Neuronal stem cell (in vitro differentiated cells): ENCODE measurements at places on chromosomes 3 and 15.

GRCh38 chr3:195847055-195847950 lies 35.6 kb upstream of the MUC4 start:
- DNase-seq: no peak

DNA sequence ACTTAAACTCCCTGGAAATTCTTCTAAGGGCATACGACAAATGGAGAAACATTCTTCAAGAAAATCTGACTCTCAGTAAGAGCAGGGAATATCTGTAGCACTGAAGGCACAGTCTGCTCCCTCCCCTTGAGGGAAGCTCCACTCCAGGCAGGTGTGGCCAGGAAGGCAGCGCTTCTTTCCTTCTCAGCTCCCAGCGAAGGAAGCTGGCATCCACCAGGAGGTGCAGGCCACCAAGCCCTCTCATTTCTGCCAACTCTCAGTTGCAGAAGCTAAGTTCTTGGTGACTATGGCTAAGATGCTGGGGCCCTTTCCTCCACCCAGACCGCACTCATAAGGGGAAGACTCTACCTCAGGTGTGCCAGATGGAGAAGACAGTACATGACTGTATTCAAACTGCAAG lies 37.7 kb upstream of the SLC41A3 start:
- no peak for DNase-seq

DNA sequence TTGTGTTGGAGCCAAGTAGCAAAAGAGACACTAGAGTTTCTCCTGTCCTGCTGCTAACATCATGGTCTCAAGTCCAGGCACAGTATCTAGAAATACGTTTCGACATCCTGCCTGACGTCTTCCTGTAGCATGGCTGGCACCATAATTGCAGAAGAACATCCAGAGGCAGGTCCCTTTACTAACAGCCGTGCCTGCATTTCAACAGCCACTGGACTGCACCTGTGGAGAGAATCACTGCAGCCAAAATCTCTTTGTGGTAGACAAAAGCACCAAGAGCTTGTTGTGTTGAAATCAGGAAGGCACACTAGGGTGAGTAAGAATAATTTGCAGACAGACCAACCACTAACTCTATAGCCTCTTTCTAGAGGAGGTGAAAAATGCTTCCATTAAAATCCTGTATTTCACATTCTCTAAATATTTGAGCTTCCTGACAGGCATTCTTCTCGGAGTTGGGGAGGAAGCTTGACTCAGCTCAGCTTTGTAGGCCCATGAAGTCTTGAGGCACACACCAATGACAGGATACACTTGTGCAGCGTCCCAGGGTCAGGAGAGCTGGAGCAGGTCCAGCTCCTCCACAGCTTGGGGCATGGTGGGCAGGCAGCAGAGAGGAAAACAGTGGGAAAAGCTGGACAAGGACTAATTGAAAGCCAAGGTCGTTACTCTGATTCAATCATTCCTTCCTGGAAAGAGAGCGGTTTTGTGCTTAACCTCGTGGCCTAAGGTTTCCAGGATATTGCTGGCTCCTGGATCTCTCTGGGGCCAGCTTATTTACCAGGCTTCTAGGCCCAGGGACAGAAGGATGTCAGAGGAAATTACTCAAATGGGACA lies 244.9 kb downstream of the FAM43A start:
- DNase-seq: no peak

GRCh38 chr15:31301673-31301990 lies 25.0 kb upstream of the KLF13 start:
- no peak for DNase-seq

GRCh38 chr3:178062126-178062525 lies 474.1 kb upstream of the KCNMB2 start:
- no peak for DNase-seq

- no peak for DNase-seq
Observed at GRCh38 chr3:117304681-117305080, 595.1 kb downstream of the TUSC7 start.

GRCh38 chr3:102089239-102089638 lies 239.9 kb downstream of the NFKBIZ start:
- DNase-seq: no peak

GRCh38 chr3:104066658-104067057 lies 1300.1 kb upstream of the ALCAM start:
- no peak for DNase-seq

DNA sequence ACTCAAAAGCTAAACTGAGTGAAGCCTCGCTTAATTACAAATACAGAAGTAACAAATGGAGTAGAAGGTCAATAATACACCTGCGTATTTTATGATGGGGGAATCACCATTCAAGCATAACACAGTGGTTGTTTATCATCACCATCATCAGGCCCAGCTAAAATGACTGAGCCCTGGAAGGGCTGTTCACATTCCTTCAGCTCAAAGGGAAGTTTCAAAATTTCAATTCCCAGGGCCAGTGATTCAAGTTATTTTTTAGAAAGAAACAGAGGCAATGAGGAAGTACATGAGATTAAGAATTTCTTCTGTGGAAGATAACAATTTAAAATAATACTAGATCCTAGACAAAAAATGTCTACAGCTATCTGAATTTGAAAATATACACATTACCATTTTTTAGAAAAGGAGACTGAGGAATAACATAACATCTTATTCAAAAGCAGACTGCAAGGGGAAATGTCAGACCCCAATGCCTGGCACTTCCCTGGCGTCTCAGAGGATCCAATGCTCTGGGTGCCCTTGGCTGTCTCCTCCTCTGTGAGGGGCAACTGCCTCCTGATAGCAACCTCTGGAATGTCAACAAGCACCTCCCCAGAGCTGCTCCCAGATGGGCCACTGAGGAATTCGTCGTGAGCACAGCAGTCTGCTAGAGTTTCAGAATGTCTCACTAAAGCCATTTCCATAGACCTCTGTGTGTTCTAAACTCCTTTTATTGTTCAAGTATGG lies 22.8 kb downstream of the EHD4 start:
- no peak for DNase-seq

DNA sequence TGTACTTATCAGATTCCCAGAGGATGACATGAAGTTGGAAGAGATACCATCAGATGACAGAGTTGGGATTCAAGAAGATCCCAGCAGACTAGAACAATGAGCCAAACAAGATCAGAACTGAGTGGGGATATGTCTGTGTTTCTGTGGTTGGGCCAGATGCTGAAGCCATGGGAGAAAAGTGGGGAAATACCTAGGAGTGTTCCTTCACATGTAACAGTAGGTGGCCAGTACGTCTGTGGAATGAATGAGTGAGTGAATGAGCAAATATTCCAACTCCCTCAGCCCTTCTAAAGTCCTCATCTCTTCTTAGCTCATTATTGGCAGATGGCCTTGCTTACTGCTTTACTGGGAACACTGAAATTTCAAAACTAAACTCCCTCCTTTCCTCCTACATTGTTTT lies 32.2 kb upstream of the GREM1 start:
- no peak for DNase-seq

GRCh38 chr3:49158792-49159191 lies 7.3 kb downstream of the CCDC71 start:
- DNase-seq: no peak

- no peak for DNase-seq
Observed at GRCh38 chr3:121493431-121493830, 52.4 kb downstream of the POLQ start.

DNA sequence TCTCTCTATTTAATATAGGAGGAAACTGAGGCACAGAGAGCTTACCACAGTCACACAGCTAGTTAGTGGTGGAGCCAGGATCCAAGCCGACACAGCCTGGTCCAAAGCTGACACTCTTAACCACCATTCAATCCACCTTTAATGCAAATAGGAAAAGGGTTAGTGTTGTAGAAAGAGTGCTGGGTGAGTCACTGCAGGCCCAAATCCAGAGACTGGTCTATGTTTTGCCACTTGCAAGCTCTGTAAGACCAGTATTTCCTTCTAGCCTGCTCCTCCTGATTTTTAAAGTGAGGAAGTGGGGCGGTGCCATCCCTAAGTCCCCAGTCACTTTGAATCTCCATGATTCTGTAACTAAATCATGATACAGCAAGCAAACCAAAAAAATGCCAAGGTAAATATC lies 111.0 kb downstream of the MECOM start:
- DNase-seq: no peak

- DNase-seq: no peak
Observed at GRCh38 chr15:57916695-57917094, 148.8 kb downstream of the ALDH1A2 start.

GRCh38 chr15:82298520-82298919 lies 35.9 kb downstream of the SAXO2 start:
- DNase-seq: no peak

- no peak for DNase-seq
Observed at GRCh38 chr3:41716471-41716870, 245.4 kb downstream of the ULK4 start.

DNA sequence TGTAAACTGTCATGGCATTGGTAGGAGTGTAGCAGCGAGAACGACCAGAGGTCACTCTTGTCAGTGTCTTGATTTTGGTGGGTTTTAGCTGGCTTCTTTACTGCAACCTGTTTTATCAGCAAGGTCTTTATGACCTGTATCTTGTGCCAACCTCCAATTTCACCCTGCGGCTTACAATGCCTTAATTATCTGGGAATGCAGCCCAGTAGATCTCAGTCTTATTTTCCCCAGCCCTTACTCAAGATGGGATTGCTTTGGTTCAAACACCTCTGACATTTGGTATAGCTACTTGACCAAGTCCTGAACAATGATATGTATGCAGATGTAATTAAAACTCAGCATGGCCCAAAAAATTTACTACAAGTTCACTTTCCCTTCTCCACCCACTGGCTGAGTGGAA lies 388.4 kb downstream of the RSL24D1 start:
- DNase-seq: no peak

DNA sequence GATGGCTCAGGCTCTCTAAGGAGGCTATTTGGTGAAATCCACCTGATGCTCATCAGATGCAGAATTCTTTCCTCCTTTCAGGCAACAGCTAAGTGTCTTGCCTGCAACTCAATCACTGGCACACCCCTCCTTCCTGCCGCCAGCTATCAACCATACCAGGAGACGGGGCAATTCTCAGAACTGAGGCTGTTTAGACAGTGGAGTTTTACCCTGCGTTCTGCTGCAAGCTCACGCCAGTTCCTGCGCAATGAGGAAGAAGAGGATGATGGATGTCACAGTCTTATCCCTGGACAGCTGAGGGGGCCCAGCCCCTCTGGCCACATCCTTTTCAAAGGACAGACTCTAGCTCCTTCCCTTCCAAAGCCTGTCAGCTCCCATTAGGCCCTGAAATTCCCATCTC lies 7.0 kb upstream of the MANF start:
- DNase-seq: no peak

GRCh38 chr3:101377209-101377608 lies 56.8 kb upstream of the IMPG2 start:
- no peak for DNase-seq
